ENCODE measurements at places on chromosomes 3 and 15.
A peak's percentile ranks its signal among the peaks of the same experiment; 100 is the strongest.

DNA sequence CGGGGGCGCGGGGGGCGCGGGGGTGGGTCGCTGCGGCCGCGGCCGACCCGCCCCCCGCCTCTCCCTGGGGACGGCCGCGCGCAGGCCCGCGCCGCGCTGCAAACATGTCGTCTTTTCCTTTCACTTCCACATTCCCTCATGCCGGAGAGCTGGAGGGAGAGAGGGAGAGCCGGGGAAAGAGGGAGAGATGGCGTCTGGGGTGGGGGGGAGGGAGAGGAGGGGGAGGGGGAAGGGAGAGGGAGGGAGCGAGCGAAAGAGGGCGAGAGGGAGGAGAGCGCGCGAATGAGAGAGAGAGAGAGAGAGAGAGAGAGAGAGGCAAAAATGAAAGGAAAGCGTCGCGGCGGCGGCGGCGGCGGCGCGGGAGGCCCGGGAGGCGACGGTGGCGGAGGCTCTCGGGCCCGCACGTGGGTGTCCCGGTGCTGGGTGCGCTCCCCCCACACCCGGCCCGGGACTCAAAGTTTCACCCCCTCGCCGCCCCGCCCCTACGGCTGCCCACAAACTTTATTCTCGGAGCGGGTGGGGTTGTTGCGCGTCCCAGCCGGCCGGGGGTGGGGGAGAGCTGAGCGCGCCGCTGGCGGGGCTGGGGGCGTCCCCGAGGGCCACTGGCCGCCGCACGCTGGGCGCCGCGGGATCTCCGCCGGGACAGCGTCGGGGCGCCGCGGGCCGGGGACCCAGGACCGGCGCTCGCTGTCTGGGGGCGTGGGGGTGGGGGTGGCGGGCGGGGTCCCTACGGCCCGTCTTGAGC is 731 bp downstream of the ZNF710 start:
- no peaks in the 10 kb centered on the region for H3K36me3 ChIP-seq
- peak overlapping the region; percentile 76 for H3K4me3 ChIP-seq
- H3K27ac ChIP-seq: peak overlapping the region; percentile 91
- peaks cover 46% of the 10 kb centered on the region for H3K4me1 ChIP-seq
- DNase-seq: peak; percentile 88

DNA sequence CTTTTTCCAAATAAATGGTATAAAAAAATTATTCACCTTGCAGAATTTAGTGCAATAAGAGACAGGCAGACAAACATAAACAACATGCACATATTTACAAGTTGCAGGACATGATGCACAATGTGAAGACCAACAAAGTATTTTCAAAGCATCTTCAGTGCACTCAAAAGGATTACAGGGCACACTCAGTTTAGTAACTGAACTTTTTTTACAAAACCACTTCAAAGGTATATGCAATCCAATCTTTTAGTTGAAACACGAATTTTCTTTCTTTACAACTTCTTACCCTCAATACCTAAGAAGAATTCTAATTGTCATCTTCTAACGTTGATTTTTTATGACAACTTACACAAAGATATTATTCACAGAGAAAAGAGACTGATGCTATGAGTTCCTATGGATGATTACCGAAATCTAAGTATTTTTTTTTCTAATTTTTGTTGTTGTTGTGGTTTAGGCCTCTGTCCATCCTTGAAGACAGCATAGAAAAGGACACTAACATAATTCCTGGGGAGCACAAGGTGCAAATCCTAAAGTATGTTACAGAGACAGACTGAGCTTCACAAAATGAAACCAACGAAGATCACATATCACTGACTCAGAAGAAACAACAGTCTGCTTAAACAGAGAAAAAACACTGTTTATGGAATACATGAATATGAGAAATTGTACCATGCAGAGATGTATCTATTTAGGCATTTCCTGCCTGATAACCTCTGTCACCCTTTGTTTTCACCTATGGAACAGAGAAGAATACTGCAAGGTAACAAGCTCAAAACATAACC is 50.3 kb downstream of the ZMAT3 start:
- DNase-seq: no peak
- no peak overlapping the region for H3K27ac ChIP-seq
- peaks cover 10% of the 10 kb centered on the region for H3K36me3 ChIP-seq
- no peak overlapping the region for H3K4me3 ChIP-seq

- no peaks in the 10 kb centered on the region for H3K36me3 ChIP-seq
- no peaks in the 10 kb centered on the region for H3K27me3 ChIP-seq
- H3K27ac ChIP-seq: no peak overlapping the region
- H3K4me3 ChIP-seq: no peak overlapping the region
These were observed 22.1 kb downstream of the FBN1 start for GRCh38 chr15:48623456-48623855.

DNA sequence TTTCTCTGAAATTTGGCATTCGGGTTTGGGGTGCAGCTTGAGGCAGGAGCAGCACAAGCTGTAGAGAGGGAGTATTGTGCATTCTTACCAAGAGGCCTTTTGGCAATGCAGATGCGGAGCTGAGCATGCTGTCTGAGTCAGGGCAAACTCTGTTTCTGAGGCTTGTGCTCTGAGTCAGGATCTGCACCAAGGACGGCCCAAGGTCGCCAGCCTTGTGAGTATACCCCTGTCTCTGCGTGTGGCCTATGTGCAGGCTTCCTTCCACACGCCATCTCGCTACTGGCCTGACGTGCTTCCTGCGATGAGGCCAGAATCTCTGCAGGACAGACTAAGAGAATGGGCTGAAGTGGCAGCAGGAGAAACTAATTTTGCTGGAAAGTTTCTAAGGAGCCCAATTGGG is 83.8 kb upstream of the ROPN1 start:
- H3K27me3 ChIP-seq: no peaks in the 10 kb centered on the region
- no peaks in the 10 kb centered on the region for H3K36me3 ChIP-seq
- DNase-seq: no peak
- no peaks in the 10 kb centered on the region for H3K4me1 ChIP-seq
- H3K4me3 ChIP-seq: no peak overlapping the region
- H3K27ac ChIP-seq: no peak overlapping the region

GRCh38 chr3:196920733-196921132 is 21.6 kb downstream of the NCBP2 start:
- peaks cover 26% of the 10 kb centered on the region for H3K36me3 ChIP-seq
- no peak overlapping the region for H3K4me3 ChIP-seq
- no peak for DNase-seq
- no peaks in the 10 kb centered on the region for H3K27me3 ChIP-seq
- no peaks in the 10 kb centered on the region for H3K4me1 ChIP-seq

GRCh38 chr3:102415553-102415952 is 19.3 kb upstream of the ZPLD1 start:
- no peak for DNase-seq

DNA sequence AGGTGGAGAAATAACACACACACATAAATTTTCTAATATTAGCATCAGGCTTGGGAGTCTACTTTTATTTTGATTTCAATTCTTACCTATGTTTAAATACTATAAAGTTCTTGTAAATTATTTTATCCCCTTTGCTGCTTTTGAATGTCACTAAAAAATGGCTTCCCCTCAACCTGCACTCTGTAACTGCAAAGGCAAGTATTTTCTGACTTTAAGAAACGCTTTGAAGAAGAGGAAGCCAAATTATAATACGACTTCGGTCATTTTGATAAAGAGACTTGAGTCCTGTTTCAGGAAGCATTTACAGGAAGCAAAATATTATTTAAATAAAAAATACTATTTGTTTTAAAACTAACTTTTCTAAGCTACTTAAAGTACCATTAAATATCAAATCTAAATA is 627.7 kb upstream of the AGTR1 start:
- no peak overlapping the region for H3K4me3 ChIP-seq
- no peaks in the 10 kb centered on the region for H3K27me3 ChIP-seq
- H3K27ac ChIP-seq: no peak overlapping the region
- no peak for DNase-seq
- H3K4me1 ChIP-seq: no peaks in the 10 kb centered on the region

DNA sequence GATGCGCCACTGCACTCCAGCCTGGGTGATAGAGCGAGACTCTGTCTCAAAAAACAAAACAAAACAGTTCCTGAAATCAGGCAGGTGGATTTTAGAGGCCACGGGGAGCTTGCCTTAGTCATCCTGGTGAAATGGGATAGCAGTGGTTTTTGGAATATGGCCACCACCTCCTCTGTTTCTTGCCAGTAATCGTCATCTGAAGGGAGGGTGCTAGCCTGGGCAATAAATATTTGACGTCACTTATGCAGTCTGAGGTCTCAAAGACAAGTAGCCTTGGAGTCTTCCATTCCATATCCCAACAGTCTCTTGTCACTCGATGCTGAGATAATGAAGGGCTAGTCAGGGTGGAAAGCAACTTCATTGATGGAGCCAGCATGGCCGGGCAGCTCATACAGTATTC is 55.2 kb downstream of the KCNAB1 start:
- H3K27ac ChIP-seq: no peak overlapping the region
- H3K4me1 ChIP-seq: no peaks in the 10 kb centered on the region
- no peak for DNase-seq

GRCh38 chr3:190644035-190644434 is 130.2 kb downstream of the IL1RAP start:
- H3K27ac ChIP-seq: no peak overlapping the region
- H3K36me3 ChIP-seq: no peaks in the 10 kb centered on the region
- no peak overlapping the region for H3K4me3 ChIP-seq
- H3K4me1 ChIP-seq: no peaks in the 10 kb centered on the region
- DNase-seq: no peak
- H3K27me3 ChIP-seq: no peaks in the 10 kb centered on the region

DNA sequence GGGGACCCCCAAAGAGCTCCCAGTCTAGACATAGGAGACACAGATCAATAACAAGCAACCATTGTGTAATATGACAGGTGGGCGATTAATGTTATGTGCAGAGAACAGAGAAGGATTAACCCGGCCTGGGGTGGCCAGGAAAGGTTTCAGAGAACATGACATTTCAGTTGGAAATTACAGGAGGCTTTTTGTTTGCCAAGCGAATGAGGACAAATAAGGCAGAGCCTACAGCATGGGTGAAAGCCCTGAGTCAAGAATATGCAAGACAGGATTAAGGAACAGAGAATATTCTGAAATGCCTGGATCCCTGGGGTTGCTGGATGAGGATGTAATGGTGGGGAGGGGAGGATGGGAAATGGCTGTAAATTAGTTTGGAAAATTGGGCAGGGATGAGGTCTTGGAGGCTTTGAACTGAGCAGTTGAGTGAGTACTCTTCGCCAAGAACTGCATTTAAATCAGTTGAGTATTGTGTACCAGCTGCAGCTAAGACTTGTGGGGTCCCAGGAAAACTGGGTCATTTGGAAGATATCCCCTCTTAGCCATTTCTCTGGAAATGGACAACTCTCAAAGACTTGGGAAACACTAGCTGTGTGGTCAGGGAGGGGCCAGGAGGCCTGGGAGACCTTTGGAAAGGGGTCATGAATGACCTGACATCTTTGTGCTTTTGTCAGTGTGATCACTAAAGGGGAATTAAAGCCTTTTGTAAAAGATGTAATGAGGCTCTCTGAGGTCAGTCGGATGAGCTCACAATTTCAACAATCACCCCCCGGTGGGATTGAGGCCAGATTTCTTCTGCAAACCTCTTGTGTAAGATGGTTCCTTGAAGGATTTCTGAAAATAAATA is 198.6 kb upstream of the NR2E3 start:
- DNase-seq: no peak
- H3K27ac ChIP-seq: no peak overlapping the region
- no peak overlapping the region for H3K4me3 ChIP-seq
- no peaks in the 10 kb centered on the region for H3K27me3 ChIP-seq
- no peaks in the 10 kb centered on the region for H3K36me3 ChIP-seq

GRCh38 chr3:57062101-57062631 is 1.7 kb downstream of the SPATA12 start:
- peaks cover 11% of the 10 kb centered on the region for H3K4me1 ChIP-seq
- no peaks in the 10 kb centered on the region for H3K36me3 ChIP-seq
- H3K27ac ChIP-seq: peak overlapping the region; percentile 55
- no peak for DNase-seq
- H3K4me3 ChIP-seq: no peak overlapping the region
- no peaks in the 10 kb centered on the region for H3K27me3 ChIP-seq

GRCh38 chr15:58650102-58650501 is 99.4 kb downstream of the ADAM10 start:
- H3K4me3 ChIP-seq: no peak overlapping the region
- H3K36me3 ChIP-seq: peaks cover 10% of the 10 kb centered on the region
- DNase-seq: no peak
- no peaks in the 10 kb centered on the region for H3K4me1 ChIP-seq
- no peaks in the 10 kb centered on the region for H3K27me3 ChIP-seq

- H3K4me3 ChIP-seq: no peak overlapping the region
- H3K4me1 ChIP-seq: no peaks in the 10 kb centered on the region
- H3K27me3 ChIP-seq: no peaks in the 10 kb centered on the region
- peaks cover 30% of the 10 kb centered on the region for H3K36me3 ChIP-seq
These were observed 37.1 kb downstream of the ATP6V1A start for GRCh38 chr3:113783980-113784379.

GRCh38 chr3:4776980-4777581 is 202.2 kb upstream of the BHLHE40 start:
- H3K4me1 ChIP-seq: peaks cover 19% of the 10 kb centered on the region
- H3K4me3 ChIP-seq: no peak overlapping the region
- DNase-seq: no peak
- peaks cover 13% of the 10 kb centered on the region for H3K36me3 ChIP-seq
- no peaks in the 10 kb centered on the region for H3K27me3 ChIP-seq
- H3K27ac ChIP-seq: no peak overlapping the region

DNA sequence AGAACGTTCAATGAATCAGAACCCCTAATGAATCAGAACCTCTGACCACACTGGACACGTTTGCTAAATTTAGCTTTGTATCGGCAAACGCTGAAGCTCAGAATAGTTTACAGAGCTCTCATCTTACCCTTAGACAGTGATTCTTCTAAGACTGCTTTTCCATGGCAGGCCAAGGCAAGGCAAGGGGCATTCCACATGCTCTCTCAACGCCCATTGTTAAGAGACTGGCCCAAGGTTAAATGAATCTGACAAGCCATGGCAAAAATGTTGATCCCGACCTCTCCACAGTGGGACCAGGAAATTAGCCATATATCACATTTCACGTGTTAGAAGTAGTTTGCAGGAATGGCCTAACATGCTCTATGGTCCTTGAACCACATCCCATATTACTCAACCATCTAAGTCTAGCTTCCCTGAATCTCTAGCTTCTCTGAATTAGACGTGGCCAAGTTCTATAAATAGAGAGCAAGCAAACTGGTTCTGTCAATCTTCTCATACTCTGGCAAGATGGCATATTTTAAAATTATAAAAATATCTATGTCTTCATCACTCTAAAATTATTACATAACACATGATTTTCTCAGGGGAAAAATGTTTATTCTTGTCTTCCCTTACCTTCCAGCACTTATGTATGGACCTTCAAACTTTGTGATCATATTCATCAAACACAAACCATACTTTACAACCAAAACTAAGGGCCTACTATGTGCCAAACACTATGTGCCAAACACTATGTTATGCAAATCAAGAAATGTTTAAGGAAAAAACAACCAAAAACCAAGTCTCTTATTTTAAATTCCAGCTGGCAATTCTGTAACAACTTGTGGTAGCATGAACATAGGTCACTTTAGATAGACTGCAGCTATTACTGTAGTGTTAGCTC is 54.3 kb downstream of the AAGAB start:
- H3K27ac ChIP-seq: no peak overlapping the region
- H3K36me3 ChIP-seq: peaks cover 26% of the 10 kb centered on the region
- H3K4me3 ChIP-seq: no peak overlapping the region
- peaks cover 8% of the 10 kb centered on the region for H3K4me1 ChIP-seq
- H3K27me3 ChIP-seq: no peaks in the 10 kb centered on the region
- DNase-seq: no peak
